CD8-positive, alpha-beta memory T cell (primary cell): ENCODE measurements at places on chromosomes 11 and 22. TPM values are rescaled to one million over a fixed set of nuclear protein-coding genes. Genes with fewer than 3 reads are reported as not detected.
A peak's percentile ranks its signal among the peaks of the same experiment; 100 is the strongest.

DNA sequence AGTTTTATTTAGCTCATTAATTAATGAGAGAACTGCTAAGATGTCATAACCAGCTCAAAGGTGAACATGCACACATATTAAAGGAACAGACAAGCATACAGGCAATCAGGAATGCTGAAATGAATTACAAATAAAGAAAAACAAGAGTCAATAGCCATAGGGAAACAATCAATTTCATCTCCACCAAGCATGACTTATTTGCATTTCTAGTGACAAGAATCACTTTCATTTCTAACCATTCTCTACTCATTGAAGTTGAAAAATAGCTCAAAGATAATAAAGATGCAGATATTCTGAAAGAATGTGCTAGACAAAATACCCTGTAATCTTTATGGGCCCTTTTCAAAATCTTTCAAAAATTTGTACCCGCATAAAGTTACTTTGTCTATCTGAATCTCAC is 23.2 kb downstream of the ISX start:
- DNase-seq, result no peak

- DNase-seq, result peak; percentile 62
Measured at GRCh38 chr11:45930031-45930794, 7.8 kb downstream of the LARGE2 start.

- no peak for DNase-seq
Measured at GRCh38 chr11:70398834-70399680, 728 bp downstream of the CTTN start.

- DNase-seq, result no peak
Measured at GRCh38 chr11:62142921-62143320, 19.1 kb downstream of the INCENP start.

DNA sequence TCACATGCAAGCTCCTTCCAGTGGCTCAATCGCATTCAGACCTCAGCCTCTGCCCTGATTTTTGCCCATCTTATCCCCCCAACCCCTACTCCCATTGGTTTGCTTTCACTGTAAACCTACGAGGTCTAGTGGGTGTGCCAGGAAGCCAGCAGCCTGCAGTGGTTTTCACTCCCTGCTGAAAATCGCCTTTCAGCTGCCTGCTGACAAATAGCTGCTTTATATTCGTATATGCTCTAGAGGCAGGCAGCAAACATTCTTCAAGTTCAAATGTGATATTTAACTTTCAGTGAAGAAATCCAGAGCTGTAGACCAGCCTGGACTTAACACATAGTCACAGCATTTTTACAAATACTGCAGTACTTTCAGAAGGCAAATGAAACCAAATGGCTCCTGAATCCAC is 92.8 kb upstream of the APOA1 start:
- DNase-seq, result peak; percentile 64

DNA sequence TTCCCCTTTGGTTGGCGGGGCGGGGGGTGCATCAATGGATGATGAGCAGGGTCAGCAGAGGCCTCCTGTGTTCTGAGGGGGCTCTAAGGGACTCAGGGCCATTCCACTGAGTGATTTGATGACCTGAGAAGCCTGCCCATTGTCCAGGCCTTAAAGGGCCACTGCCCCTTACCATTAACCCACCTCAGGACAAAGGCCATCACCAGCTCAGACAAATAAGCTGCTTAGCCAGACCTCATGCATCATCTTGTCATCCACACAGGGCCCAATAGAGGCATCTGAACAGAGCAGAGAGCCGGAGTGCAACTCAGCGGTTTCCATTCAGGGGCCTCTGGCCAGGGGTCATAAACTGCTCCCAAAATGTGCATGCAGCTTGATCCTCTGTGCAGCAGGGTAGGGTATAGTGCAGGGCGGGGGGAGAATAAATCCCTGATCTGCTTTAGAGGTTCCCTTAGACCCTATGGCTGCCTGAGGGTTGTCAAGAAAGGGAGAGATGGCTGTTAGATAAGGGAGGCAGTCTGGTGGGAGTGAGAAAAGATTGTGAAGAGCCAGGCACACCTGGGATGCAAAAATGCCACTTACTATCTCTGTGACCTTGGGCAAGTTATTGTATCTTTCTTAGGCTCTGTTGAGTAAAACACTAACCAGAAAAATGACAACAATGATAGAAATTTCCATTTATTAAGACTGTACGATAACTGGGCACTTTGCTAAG is 375.5 kb upstream of the NARS2 start:
- DNase-seq, result no peak

DNA sequence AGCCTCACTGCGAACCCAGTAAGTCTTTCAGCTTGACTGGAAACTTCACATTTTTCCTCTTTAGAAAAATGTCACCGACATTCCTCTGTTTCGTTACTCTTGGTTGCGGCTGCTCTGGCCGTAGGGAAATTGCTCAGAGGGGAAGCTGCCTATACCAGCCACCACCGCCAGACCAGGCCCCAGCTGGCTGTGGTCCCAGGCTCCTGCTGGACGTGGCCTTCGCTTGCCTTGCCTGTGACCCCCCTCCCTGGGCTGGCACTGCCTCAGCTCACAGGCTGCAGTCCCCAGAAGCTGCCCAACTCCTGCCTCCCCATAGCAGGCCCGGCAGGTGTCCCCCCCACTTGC is 197.8 kb downstream of the MN1 start:
- no peak for DNase-seq

DNA sequence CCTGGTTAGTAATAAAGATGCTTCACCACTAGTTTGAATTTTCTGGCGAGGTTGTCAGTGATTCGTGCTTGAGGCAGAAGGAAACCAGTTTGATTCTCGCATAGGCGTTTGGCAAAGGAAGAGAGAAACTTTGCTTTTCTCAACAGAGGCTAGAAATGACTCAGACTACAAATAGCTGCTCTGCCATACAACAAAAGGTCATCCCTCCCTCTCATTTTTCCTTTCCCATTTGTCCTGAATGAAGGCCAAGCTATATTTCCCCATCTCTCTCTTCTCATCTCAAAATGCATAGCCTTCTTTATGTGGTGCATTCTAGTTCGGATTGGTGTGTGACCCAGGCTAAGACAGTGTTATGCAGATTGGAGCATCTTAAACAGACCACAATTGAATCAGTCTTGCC is 741.4 kb downstream of the NTM start:
- DNase-seq, result no peak

GRCh38 chr11:96014217-96014616 is 90.3 kb upstream of the MTMR2 start:
- no peak for DNase-seq

- DNase-seq, result no peak
Measured at GRCh38 chr11:61814247-61814957, 2.4 kb downstream of the FADS1 start.

DNA sequence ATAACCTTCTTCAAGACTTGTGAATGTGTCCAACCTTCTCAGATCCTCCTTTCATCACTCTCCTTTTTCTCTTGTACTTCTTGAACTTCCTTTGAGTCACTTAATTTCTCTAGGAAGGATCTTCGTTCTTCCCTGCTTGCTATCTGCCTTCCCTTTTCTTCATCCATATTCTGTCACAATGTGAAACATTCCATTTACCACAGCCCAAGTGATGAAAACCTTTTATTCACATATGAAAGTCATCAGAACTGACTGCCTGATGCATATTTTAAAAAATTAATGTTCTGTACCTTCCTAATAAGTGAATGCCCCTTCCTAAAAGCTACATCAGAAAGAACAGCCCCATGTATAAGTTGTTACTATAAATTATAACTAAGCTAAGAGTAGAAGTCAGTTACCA is 520.4 kb upstream of the LUZP2 start:
- no peak for DNase-seq

- no peak for DNase-seq
Measured at GRCh38 chr22:35054064-35054463, 11.9 kb upstream of the ISX start.

- DNase-seq, result no peak
Measured at GRCh38 chr22:34960005-34960404, 106.0 kb upstream of the ISX start.

GRCh38 chr22:21451545-21452520 is 15.4 kb upstream of the TMEM191C start:
- DNase-seq, result no peak

DNA sequence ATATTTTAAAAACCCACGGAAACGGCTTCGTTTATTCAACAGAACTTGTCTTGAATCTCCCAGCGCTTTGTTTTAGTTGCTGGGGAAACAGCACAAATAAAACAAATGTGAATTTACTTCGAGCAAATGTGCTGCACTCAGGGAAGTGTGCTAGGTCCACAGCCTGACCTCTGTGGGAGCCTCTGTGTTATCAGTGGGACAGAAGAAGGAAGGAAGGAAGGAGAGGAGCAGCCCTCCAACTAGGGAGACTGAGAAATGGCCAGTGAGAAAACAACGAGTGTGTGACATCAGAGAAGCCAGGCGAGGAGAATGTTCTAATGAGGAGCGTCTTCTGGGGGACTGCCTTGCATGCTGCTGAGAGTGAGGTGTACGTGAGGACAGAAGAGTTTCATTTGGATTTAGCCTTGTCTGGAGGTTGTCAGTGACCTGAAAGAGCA is 42.7 kb downstream of the PPP6R3 start:
- no peak for DNase-seq

- DNase-seq, result no peak
Measured at GRCh38 chr11:70731271-70732022, 333.1 kb downstream of the CTTN start.

GRCh38 chr22:49541693-49542230 is 285.9 kb downstream of the BRD1 start:
- DNase-seq, result no peak

DNA sequence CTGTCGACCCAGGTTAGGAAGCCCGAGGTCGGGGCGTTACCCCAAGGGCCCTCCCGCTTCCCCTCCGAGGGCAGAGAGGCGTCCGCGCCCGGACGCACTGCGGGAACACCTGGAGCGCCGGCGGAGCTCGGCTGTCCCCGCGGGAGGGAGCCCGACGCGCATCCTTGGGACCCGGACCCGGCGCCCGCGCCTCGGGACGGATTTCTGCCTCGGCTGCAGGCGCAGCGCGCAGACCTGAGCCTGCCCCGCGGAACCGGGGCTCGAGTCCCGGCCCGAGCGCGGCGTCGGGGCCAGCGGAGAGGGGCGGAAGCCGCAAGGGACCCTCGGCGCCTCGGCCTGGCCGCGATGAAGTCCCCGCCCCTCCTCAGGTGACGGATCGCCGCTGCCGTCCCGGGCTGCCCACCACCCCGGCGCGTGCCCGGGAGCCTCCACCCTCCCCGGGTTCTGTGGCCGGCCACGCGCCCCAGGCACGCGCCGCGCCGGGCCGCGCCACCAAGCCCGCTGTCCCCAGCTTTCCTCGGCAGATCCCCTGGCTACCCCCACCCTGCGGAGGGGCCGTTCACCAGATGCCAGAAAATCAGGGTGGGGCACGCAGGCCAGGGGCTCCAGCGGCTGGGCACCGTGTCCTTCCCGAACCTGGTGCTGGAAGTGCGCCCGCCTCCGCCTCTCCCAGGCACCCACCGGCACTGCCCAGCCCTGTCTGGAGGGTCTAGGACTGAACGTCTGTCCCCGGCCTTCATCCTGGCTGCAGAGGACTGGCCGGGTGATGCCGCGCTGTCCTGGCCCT is 410 bp downstream of the GLB1L3 start:
- DNase-seq, result no peak

DNA sequence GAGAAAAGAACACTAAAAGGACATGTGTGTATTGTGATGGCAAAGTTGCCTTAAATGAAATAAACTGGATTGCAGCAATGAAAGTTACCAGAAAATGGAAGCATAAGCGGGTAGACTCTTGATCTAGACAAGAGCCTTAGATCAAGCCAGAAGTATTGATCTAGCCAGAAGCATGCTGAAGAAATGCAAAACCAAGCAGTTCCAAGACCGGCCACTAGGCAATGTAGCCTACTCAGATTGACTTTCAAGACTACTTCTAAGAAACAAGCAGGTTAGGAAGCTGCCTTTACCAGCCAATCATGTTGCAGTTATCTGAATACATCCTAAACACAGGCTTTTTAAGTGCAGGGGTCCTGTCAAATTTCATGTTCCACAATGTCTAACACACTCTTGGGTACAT is 54.6 kb downstream of the KCNA4 start:
- DNase-seq, result no peak

- DNase-seq, result peak; percentile 14
Measured at GRCh38 chr11:47216121-47216798, 1.5 kb downstream of the DDB2 start.

DNA sequence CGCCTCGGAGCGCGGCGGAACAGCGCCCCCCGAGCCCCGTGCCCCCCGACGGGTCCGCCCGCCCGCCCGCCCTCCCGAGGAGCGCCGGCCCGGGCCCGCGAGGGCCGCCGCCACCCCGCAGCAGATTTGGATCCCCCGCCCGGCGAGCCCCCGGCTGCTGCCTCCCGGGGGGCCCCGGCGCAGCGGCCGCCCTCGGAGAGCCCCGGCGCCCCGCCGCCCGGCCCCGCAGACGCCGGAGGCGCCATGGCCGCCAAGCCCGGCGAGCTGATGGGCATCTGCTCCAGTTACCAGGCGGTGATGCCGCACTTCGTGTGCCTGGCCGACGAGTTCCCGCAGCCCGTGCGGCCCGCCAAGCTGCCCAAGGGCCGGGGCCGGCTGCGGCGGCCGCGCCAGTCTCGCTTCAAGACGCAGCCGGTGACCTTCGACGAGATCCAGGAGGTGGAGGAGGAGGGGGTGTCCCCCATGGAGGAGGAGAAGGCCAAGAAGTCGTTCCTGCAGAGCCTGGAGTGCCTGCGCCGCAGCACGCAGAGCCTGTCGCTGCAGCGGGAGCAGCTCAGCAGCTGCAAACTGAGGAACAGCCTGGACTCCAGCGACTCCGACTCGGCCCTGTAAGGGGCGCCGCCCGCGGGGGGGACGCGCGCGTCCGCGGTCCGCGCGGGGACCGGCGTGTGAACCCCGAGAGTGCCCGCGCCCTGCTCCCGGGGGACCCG is 380 bp downstream of the C11orf96 start:
- DNase-seq, result no peak

DNA sequence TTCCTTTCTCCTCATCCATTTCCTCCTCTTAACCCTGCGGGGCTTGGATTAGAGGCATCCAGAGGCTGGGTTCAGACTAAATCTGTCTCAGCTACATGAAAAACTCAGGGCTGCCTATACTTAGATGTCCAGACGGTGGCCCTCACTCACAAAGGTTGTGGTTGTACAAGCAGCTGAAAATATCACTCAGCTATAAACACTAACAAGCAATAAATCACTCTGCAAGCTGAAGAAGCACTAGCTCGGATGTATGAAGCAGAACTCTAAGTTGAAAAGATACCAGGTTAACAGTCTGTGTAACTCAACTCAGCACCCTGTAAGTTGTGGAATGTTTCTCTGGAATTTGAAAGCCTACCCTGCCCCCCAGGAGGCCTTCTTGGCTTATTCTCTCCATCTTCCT is 82.9 kb downstream of the EXT2 start:
- no peak for DNase-seq

- no peak for DNase-seq
Measured at GRCh38 chr11:95922099-95922498, 1.8 kb downstream of the MTMR2 start.

- no peak for DNase-seq
Measured at GRCh38 chr22:28268850-28269249, 349.8 kb upstream of the PITPNB start.

Gene MS4A12
- total RNA-seq, result not detected

Gene APOL4
- total RNA-seq, result 0.46 TPM

Gene SCUBE1
- total RNA-seq, result 0.33 TPM

Gene SAA4
- not detected for total RNA-seq

Gene ZP1
- total RNA-seq, result not detected

Gene KRTAP5-9
- not detected for total RNA-seq

Gene SIRT3
- 14.8 TPM for total RNA-seq

Gene CEND1
- 2.6 TPM for total RNA-seq

Gene MED15
- 106 TPM for total RNA-seq

Gene OR52E8
- not detected for total RNA-seq

Gene MRE11
- total RNA-seq, result 40.0 TPM
